ENCODE measurements at places on chromosomes 16 and 17.

DNA sequence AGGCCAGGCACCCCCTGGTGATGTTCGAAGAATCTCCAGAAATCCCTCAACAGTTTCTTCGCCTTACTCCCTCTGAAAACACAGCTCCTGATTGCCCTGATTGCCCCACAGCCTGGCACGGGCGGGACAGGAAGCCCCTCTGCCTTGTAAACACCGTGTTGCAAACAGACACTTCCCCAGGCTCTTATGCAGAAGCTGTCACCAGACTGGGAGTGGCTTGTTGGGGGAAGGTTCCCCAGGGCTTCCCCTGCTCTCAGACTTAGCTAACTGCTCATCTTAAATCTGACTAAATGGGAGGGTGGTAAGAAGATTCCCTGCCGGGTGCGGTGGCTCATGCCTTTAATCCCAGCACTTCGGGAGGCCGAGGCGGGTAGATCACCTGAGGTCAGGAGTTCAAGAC, 11.2 kb downstream of the PIK3R5 start:
- DNase-seq, result no peak

- peak; percentile 49 for DNase-seq
These were observed 13.2 kb upstream of the CLUH start for GRCh38 chr17:2724784-2725164.

GRCh38 chr17:56284482-56284881, 131.2 kb downstream of the ANKFN1 start:
- DNase-seq, result no peak

- no peak for DNase-seq
These were observed 11.2 kb downstream of the ANKS4B start for GRCh38 chr16:21244518-21245215.

DNA sequence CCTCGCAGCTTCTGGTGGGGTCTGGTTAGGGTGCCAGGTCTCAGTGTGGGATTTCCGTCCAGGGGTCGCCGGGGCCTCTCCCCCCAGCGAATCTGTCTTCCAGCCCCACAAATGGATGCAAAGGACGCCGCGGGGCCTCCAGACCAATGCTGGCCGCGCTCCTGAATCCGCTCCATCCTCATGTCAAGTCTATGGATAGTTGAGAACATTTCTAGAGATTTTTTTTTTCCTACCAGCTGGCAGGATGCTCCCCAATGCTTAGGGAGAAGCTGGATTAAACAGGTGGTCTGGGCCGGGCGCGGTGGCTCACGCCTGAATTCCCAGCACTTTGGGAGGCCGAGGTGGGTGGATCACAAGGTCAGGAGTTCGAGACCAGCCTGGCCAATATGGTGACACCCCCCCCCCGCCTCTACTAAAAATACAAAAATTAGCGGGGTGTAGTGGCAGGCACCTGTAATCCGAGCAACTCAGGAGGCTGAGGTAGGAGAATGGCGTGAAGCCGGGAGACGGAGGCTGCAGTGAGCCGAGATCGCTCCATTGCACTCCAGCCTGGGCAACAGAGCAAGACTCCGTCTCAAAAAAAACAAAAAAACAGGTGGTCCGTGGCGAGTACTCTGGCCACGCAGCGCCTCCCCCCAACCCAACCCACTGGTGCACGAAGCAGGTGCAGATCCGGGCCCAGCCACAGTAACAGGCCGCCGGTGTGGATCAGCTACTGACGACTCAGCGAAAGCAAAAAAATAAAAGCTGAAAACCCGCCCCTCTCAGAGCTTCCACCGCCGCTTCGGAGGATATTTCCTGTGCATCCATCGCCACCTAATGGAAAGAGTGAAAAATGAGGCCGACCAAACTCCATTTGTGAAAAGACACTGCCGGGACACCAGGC, 1.1 kb upstream of the NXN start:
- DNase-seq, result peak; percentile 79

DNA sequence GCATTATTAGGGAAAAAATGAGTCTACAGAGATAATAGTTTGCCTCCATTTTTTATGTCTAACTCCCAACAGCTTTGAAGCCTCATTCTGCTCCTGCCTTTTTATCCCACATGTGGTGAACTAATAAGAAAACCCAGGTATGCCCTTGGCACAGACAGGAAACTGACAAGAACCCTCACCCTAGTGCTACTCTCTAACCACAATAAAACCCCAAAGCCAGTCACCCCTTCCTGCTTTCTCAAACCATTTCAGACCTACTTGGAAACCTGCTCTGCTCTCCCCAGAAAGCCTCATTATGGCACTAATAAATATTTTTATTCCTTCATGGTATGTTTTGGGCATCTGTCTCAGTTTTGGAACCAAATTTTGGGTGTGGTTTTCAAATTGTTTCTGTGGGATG, 3.9 kb upstream of the MARVELD3 start:
- no peak for DNase-seq

- DNase-seq, result no peak
These were observed 13.3 kb upstream of the MARCHF10 start for GRCh38 chr17:62821189-62822079.

DNA sequence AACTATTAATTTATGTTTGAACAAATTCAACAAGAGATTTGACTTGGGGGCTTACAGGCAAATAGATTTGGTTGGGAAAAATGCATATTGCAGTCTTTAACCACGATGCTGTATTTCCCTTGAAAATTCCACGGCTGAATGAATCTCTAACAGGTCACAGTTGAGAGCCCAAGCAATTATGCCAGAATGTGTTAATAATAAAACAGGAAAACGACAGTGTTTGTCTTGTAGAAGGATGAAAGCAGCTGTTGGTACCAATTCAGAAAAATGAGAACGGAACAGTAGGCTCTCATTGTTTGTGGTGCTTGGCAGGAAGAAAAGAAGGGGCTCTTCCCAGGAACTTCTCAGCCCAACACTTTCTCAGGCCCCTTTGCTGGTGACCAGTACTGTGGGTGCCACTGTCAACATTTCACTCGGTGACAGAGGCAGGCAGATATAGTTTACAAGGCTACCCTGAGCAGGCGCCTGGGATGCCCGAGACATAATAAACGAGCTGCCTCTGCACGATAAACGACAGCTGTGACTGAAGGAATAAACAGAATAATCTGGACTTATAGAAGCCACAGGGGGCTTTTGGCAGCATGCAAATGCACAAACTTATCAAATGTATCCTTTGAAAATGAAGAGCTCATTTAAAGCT, 387.1 kb downstream of the HS3ST4 start:
- DNase-seq, result no peak
